ENCODE measurements at places on chromosomes 11 and 22. TPM values are rescaled to one million over a fixed set of nuclear protein-coding genes. Genes with fewer than 3 reads are reported as not detected.

The TECTA gene
- total RNA-seq = 0.25 TPM

The ZNF195 gene
- total RNA-seq = 29.7 TPM

The OR8D2 gene
- total RNA-seq = not detected

DNA sequence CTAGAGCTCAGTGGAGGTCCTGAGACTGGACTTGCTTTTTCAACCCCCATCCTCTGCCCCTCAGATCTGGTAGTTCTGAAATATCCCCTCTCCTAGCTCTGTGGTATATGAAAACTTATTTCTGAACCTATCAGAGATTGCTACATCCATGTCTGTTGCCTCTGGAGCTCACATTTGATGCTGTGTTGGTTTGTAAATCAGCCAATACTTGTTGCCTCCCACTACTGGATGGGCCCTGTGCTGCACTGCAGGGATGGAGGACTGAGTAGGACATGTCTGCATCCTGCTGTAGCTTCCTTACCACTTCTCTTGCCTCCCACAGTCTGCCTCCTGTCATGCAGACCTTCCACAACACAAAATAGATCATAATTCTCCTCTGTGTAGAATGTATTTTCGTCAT, 5.2 kb downstream of the OLFML1 start:
- DNase-seq = no peak
- peaks cover 4% of the 10 kb centered on the region for H3K27me3 ChIP-seq

The DEUP1 gene
- total RNA-seq = not detected

DNA sequence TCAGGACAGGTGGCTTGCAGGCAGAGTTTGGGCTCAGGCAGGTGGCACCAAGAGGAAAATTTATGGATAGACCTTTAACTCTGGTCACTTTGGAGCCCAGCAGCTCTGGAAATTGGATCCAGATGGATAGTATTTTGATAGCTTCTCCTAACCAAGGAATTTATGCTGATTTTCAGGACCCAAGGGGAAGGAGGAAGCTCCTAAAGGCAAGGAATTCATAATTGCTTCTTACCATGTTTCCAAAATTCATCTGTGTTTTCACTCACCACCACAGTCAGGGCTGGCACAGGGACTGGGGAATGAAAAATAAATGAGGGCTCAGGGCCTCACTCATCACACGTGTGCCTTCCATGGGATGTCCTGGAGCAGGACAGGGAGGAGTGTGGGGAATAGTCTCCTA, 317.8 kb downstream of the ST3GAL4 start:
- peaks cover 9% of the 10 kb centered on the region for H3K27me3 ChIP-seq
- H3K4me1 ChIP-seq = no peaks in the 10 kb centered on the region
- H3K27ac ChIP-seq = no peak overlapping the region
- no peak for DNase-seq

- no peaks in the 10 kb centered on the region for H3K4me1 ChIP-seq
- peaks cover 4% of the 10 kb centered on the region for H3K27me3 ChIP-seq
- no peak for DNase-seq
- H3K4me3 ChIP-seq = no peak overlapping the region
- no peak overlapping the region for H3K27ac ChIP-seq
These were observed 80.9 kb downstream of the INSC start for GRCh38 chr11:15195454-15196200.

DNA sequence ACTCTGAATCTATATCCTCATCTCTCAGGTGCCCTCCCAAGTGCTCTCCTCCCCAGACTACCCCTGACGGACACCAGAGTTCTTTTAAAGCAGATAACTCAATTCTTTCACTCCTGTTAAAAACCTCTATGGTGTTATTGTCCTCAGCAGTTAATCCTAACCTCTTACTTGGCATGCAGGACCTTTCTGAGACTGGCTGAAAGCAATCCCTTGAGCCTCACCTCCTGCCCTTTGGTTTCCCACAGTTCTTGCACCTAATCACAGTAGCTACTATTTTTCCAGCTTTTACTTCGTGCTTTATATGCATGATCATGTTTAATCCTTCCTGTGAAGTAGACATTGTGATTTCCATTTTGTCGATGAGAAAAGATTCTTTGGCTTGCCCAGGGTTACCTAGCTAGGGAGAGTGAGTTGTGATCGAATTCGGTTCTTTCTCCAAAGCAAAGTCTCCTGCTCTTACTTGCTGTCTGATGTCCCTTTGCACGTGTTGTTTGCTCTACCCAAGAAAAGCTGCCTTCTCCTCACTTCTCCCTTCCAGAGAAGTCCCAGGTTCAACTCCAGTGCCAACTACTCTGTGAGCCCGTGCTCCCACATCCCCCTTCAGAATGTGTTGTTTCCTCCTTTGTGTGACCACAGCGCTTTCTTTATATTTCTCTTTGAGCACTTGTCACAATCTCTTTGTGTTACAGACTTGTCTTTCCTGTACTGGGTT, 2.1 kb downstream of the UBE2L3 start:
- peak overlapping the region; percentile 95 for H3K4me3 ChIP-seq
- no peak for DNase-seq
- H3K4me1 ChIP-seq = peaks cover 54% of the 10 kb centered on the region

GRCh38 chr11:2929531-2929949, 320 bp upstream of the PHLDA2 start:
- H3K27me3 ChIP-seq = peaks cover 30% of the 10 kb centered on the region
- peak overlapping the region; percentile 57 for H3K4me3 ChIP-seq
- peaks cover 36% of the 10 kb centered on the region for H3K4me1 ChIP-seq

DNA sequence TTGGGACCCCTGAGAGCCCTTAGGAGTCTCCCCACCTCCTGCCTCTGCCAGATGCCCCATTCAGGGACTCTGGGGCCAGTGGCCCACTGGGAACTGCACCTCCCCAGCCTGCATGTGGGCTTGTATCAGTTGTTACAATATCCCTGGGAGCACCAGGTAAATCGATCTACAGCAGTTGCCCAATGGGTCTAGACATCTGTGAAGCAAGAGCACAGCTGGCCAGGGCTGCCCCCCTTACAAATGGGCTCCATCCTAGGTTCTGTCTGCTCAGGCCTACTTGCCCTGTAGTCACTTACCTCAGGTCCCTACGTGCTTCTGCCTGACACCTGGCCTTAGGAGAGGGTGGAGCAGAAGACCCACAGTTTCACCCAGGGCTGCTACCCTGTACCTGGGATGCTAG, 62.7 kb downstream of the HIRA start:
- H3K27ac ChIP-seq = no peak overlapping the region
- no peaks in the 10 kb centered on the region for H3K27me3 ChIP-seq
- no peaks in the 10 kb centered on the region for H3K4me1 ChIP-seq
- H3K4me3 ChIP-seq = no peak overlapping the region
- H3K36me3 ChIP-seq = peaks cover 30% of the 10 kb centered on the region
- no peak for DNase-seq

- DNase-seq = no peak
- H3K36me3 ChIP-seq = no peaks in the 10 kb centered on the region
- no peak overlapping the region for H3K27ac ChIP-seq
- peaks cover 2% of the 10 kb centered on the region for H3K27me3 ChIP-seq
- no peaks in the 10 kb centered on the region for H3K4me1 ChIP-seq
- H3K4me3 ChIP-seq = no peak overlapping the region
These were observed 11.6 kb downstream of the GRIK4 start for GRCh38 chr11:120523196-120523595.

All from activated CD4-positive, alpha-beta T cell treated with anti-CD3 and anti-CD28 coated beads, Interleukin-2, amount 10 ng/mL, durations not matched to agents 7 days and 5 days (primary cell).